ENCODE measurements at places on chromosomes 1 and 21. TPM values are rescaled to one million over a fixed set of nuclear protein-coding genes. Genes with fewer than 3 reads are reported as not detected.

The CRYZ gene
- 33.5 TPM for total RNA-seq

The RNU1-3 gene
- total RNA-seq: 2,019 TPM

The SLC45A1 gene
- 1.1 TPM for total RNA-seq

The SPRR4 gene
- not detected for total RNA-seq

The FCRL4 gene
- total RNA-seq: not detected

The HTR6 gene
- not detected for total RNA-seq

The ASPM gene
- total RNA-seq: 55.1 TPM

The CGN gene
- total RNA-seq: 0.73 TPM

The GNB1 gene
- total RNA-seq: 529 TPM

The ADGRB2 gene
- 3.1 TPM for total RNA-seq

The AMY2B gene
- total RNA-seq: 1.2 TPM

The CFHR1 gene
- not detected for total RNA-seq

Measured in endothelial cell of umbilical vein (primary cell).